ENCODE measurements at places on chromosomes 7 and 10.

DNA sequence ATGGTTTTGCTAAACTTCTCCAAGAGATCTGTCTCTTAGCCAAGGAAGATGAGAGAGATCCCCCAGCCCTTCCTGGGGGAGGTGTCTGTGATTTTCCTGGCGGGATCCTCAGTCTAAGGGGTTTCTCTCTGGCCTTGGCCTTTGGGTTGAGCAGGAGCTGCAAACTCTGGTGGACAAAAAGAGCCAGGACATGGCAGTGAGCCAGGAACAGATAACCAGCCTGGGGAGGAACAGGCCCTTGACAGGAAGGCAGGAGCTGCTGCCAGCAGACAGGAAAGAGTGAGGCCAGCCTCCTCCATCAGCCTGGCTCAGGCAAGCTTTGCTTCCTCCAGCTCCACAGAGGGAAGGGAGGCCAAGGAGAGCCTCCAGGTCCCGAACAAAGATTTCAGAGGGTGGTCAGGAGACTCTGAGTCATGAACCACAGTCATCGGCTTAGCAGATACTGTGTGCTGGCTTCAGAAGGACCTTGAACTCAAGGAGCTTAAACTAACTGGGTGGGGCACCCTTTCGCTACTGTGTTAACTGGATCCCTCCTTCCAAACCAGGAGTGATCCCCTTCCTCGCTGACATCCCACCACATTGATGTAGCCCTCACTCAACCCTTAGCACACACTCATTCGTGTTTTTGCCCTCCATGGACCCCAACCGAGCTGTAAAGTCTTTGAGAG is 34.7 kb downstream of the DDIT4 start:
- peaks cover 29% of the 10 kb centered on the region for H3K4me1 ChIP-seq
- no peak for DNase-seq
- H3K4me3 ChIP-seq = no peak overlapping the region
- H3K27me3 ChIP-seq = no peaks in the 10 kb centered on the region
- no peak overlapping the region for H3K27ac ChIP-seq

GRCh38 chr10:52950578-52950977 is 178.0 kb upstream of the MBL2 start:
- no peak overlapping the region for H3K27ac ChIP-seq
- DNase-seq = no peak
- no peaks in the 10 kb centered on the region for H3K36me3 ChIP-seq
- H3K4me3 ChIP-seq = no peak overlapping the region
- no peaks in the 10 kb centered on the region for H3K4me1 ChIP-seq
- H3K27me3 ChIP-seq = no peaks in the 10 kb centered on the region

GRCh38 chr10:103549349-103549685 is 55.8 kb downstream of the NEURL1 start:
- H3K4me3 ChIP-seq = no peak overlapping the region
- no peaks in the 10 kb centered on the region for H3K36me3 ChIP-seq
- no peak overlapping the region for H3K27ac ChIP-seq
- no peaks in the 10 kb centered on the region for H3K27me3 ChIP-seq

DNA sequence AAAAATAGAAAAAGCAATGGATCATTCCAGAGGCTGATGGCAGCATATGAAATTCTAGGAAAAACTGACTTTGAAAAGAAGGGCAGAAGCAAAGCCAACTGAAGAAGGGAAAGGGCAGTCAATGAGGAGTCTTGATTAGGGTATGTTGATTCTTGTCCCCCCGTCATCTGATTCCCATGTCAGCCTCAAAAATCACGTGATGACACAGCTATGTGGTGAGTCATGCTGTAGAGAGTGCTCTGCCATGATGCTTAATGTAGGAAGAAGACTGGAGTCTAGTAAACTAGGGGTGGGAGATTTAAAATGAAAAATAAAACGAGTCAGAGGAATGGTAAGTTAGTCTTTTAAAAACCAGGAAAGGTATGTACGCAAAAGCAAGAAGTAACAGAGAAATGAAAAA is 3.9 kb upstream of the POU6F2 start:
- H3K4me3 ChIP-seq = no peak overlapping the region
- peaks cover 5% of the 10 kb centered on the region for H3K4me1 ChIP-seq
- DNase-seq = no peak
- no peaks in the 10 kb centered on the region for H3K36me3 ChIP-seq

Data from thoracic aorta (tissue), 2 donors.